Muscle of leg (tissue), 16 donors: ENCODE measurements at places on chromosomes 6 and 20. TPM values are rescaled to one million over a fixed set of nuclear protein-coding genes. Genes with fewer than 3 reads are reported as not detected.

The PLN gene
- total RNA-seq: 3.9 TPM

The WFDC12 gene
- not detected for total RNA-seq

The SLC22A2 gene
- total RNA-seq: 0.04 TPM

The LTV1 gene
- 27.8 TPM for total RNA-seq
